ENCODE measurements at places on chromosomes 6 and 20.

GRCh38 chr20:18103497-18103896 lies 34.2 kb upstream of the KAT14 start:
- no peak for ATAC-seq

GRCh38 chr6:133699741-133700385 lies 189.1 kb upstream of the TCF21 start:
- ATAC-seq = no peak

- no peak for ATAC-seq
These were observed 98.9 kb downstream of the KIF16B start for GRCh38 chr20:16474363-16474762.

DNA sequence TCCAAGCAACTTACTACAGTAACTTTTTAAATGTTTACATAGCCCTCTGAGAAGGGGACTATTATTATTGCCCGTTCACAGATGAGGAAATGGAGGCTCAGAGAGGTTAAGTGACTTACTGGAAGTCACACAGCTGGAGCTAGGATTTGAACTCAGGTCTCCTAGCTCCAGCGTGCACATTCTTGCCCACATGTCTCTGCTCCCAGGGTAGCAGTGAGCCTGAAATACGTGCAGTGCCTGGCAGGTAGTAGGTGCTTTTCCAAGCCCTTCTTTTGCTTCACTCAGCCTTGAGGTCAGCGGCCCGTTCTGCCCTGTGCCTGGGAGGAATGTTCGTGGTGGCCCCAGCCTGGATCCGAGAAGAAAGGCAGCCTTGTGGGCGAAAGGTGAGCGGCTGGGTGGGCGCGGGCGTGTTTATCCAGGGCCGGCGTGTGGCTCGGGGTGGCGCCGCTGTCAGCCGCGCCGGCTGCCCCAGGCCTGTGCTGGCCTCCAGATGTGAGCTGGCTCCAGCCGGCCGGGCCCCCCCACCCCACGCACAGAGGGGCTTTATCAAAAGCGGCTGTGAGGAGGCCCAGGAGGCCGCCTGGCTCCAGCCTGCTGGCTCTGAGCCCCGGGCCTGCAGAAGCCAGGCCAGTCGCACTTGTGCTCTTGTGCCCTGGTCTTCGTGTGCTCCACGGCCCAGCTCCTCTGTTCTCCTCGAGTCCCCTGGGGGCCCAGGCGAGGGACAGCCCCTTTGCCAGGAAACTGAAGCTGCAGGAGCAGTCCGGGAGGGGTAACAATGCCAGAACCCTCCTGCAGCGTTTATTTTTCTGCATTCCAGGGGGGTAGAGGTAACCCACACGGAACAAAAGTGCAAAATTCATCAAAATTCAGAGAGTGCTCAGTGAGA lies 58.1 kb downstream of the UBE2V1 start:
- peak; percentile 79 for ATAC-seq

DNA sequence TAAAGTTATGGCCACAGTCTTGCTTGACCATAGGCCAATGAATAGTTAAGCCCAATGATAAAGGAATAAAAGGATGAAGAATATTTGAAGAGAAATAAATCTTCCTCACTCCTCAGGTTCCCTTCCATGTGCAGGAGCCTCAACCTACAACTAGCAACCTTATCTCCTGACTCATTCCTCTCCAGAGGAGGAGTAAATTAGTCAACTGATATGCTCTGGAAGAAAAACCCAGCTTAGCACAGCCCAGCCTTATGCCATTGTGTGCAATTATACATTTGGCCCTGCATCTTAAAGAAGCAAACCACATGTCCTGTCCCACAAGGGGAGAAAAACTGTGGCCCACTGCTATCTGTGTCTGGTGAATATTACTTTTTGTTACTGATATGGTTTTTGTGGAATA lies 82.1 kb downstream of the PHIP start:
- ATAC-seq = no peak

Measured in motor neuron (in vitro differentiated cells).